ENCODE measurements at places on chromosomes 7 and 10.

DNA sequence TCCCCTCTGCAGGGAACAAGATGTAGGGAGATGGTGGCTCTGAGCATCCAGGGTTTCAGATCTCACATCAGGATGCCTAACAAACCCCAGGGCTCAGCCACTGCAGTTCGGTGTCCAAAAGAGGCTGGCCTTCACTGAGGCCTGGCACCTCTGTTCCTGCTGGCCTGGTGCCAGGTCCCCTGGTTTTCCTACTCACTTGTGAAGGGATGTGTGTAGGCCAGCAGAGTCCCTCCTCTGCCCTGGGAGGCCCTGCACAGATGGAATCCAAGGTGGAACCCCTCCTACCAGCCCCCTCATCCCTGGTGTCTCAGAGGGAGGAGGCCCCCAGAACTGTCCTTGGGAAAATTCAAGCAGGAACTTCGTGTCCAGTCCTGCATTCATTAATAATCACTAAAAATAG, 260.6 kb downstream of the CCSER2 start:
- DNase-seq, result no peak

- DNase-seq, result no peak
These were observed 18.7 kb upstream of the PTF1A start for GRCh38 chr10:23173214-23174073.

- no peak for DNase-seq
These were observed 346.9 kb upstream of the PODXL start for GRCh38 chr7:131903315-131903714.

GRCh38 chr10:52463826-52464225, 149.7 kb downstream of the DKK1 start:
- DNase-seq, result no peak

DNA sequence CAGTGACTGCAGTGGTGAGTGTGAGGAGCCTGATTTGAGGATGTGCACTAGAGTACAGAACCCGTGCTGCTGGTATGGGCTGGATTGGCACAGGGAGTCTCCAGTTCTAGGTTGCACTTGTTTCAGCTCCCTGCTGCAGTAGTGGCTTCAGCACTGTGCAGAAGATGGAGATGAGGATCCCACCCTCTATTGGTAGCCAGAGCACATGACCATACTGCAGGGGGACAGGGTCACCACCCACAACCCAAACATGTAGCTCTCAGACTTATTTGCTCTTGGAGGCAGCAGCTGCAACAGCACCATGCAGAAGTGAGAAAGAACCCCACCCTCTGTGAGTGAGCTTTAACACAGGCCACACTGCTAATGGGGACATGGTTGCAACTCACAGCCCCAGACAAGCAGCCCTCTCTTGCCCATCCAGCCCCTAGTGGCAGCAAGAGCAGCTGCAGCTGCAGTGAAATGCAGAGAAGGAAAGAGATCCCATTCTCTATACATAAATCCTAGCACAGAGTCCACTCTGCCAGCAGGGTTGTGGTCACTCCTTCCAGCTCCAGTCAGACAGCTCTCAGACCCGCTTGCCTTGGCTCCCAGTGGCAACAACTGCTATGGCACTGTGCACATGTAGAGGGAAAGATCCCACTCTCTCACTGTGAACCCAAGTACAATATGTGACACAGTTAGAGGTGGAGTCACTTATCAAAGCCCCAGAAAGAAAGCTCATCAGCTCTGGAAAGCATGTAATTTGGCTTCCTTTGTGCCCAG, 51.4 kb upstream of the SCIN start:
- no peak for DNase-seq

DNA sequence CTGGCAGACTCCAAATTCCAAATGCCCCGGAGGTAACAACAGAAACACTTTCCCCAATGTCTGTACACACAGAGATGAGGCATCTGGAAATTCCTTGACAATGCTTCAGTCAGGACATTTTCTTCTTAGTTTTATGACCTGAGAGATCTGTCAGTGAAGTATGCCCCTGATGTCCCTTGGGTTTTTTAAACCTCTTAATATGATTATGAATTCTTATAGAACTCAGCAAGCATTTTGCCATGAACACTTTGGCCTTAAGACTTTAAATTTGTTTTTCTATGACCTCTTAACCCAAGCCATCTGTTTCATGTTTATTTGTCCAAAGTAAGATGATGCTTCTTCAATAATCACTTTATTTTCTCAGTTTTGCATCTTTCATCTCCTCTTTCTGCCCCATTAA, 1206.2 kb downstream of the GATA3 start:
- DNase-seq, result no peak

GRCh38 chr10:117339578-117339977, 35.7 kb downstream of the PDZD8 start:
- DNase-seq, result no peak

DNA sequence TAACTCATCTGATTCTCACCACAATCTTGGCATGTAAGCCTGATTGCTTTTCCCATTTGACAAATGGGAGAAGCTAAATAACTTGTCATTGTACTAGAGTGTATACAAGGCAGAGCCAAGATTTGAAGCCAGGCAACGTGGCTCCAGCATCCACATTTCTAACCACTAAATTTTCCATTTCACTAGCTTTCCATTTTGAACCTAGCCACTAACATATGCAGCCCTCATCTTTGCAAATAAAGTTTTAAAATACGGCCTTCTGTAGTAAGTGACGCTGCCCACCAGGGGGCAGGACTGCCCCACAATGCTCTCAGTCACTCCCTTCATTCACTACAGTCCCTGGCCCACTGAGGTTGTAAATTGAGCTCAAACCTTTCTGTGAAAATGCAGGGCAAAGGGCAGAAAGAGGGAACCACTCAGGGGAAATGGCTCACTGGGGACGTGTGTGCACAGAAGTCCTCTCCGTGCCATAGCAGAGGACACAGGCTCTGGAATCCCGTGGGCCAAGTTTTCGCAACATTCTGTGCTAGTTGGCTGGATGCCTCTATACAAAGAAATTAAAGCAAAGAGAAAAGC, 315.7 kb downstream of the TNS3 start:
- no peak for DNase-seq

GRCh38 chr10:15642095-15642494, 77.6 kb downstream of the ITGA8 start:
- DNase-seq, result no peak

- DNase-seq, result no peak
These were observed 71.8 kb downstream of the LRRN3 start for GRCh38 chr7:111162692-111163091.

GRCh38 chr10:116892907-116893685, 43.8 kb downstream of the ENO4 start:
- DNase-seq, result no peak

DNA sequence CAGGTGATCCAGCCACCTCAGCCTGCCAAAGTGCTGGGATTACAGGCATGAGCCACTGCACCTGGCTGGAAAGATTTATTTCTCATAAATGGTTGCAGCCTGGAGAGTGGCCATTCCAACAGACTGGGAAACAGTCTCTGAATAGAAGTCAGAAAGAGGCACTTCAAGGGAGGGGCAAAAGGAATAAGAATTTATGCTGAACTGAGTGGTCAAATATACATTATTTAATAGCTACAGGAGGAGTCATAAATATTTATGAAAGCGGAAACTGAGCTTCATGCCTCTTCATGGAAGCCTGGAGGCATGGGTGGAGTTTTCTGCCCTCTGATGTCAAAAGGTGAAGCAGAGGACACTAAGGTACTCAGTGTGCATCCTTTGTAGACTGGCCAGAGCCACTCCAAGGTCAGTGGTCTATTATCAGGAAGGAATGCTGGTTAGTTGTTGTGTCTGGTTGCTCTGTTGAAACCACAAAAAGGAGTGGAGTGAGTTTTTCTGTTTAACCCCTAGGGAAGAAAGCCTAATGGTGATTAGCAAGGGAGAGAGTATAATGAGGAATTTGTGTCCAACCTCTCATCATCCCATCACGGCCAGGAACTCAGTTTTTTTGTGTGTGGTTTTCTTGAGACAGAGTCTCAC, 9.3 kb upstream of the NRBF2 start:
- DNase-seq, result no peak

Data from activated T-helper 1 cell treated with anti-CD3 and anti-CD28 coated beads, Interleukin-2, amount 50 U/mL, for 16 hours (primary cell).